Stimulated activated CD8-positive, alpha-beta memory T cell treated with anti-CD3 and anti-CD28 coated beads, Interleukin-7, amount 100 ng/mL, for 1 hour (primary cell): ENCODE measurements at places on chromosomes 11 and 22.

DNA sequence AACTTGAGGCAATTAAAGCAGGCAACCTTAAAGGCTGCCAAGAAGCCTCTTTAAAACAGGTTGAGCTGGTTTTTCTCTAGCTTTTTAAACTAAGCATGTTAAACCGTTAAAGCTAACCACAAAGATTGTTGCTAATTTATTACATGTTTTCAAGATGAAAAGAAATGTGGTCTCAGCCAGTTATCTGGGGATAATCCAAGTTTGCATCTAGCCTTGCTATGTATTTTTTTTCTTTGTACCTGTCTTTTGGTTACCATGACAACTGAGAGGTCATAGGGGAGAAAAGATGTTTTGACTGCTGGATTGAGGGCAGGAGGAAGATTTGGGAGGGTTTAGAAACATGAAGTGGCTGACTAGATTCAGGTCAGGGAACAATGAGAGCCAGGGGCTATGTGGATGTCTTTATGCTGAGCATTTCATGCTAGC, 19.2 kb upstream of the PGM2L1 start:
- DNase-seq = no peak

DNA sequence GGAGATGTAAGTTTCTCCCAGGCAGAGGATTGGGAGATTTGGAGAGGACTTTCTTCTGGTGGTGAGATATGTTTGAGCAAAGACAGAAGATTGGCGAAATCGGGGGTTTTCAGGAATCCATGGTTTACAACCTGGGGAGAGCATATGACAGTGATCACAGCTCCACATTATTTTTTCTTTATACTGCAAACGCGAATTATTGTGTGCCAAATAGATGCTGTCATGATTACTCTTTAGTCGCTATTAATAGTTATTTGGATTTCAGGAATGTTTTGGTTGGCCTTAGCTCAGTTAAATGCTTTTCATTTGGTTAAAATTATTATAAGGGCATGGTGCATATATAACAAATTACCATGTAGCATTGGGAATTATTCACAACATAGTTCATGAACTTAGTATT, 15.2 kb downstream of the ATXN10 start:
- DNase-seq = no peak

DNA sequence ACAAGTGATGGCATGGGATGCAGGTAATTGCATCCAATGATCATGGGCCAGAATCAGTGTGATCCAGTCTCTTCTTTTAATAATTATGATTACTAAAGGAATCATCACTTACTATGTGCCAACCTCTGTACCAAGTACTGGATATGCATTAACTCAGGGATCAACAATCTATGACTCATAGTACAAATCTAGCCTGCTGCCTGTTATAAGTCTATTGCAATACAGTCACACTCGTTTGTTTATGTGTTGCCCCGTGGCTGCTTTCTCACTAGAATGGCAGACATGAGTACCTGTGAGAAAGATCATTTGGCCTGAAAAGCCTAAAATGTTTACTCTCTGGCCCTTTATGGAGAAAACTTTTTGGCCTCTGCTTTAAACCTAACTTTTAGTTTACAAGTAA, 45.0 kb downstream of the OR6Q1 start:
- no peak for DNase-seq

DNA sequence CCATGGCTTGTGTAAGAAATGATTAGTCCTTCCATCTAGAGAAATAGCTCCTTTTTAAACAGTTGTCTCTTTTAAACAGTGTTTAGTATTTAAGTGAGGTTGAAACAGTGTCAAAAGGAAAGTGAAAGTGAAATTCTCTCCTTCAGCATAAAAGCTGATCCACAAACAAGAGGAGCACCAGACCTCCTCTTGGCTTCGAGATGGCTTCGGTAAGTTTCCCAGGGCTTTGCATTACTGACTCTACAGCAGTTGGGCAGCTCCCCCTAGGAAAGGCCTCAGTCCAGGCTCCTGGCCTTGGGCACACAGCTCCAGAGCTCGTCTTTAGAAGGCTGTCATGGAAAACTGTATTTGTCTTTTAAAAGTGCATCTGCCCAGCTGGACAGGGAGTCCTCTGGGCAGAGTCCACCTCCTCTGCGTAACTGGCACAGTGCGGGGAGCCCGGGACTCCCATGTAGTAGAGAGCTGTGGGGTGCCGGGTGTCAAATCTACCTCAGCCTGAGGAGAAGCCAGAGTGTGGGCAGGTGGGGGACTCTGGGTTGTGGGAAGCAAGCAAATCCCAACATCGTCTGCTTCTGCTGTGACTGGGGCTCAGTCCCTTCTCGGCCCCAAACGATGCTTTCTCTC, at the start of gene PLAAT4:
Gene PLAAT4 (plus strand): TSS at position 140 of the 624 bp plus-strand sequence. CDS start 61 bp downstream, at position 201.
- DNase-seq = no peak

GRCh38 chr22:29912141-29912540, 29.2 kb downstream of the MTMR3 start:
- DNase-seq = no peak

DNA sequence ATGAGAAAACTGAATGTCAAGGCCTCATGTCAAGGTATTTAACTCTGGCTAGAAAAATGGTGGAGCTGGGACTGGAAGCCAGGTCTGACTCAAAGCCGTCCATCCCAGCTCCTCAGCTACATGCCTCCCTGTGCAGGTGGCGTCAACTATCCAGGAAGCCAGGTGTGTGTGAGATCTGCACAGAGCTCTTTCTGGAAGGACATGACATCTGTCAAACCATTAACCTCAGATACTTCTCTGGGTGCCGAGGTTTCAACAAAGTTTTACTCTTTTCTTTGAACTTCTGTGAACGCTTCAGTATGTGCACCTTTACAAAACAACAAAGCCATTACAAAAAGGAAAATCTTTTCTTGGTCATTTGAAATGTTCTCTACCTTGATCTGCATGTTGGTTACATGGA, 7.0 kb upstream of the CASTOR1 start:
- DNase-seq = no peak

DNA sequence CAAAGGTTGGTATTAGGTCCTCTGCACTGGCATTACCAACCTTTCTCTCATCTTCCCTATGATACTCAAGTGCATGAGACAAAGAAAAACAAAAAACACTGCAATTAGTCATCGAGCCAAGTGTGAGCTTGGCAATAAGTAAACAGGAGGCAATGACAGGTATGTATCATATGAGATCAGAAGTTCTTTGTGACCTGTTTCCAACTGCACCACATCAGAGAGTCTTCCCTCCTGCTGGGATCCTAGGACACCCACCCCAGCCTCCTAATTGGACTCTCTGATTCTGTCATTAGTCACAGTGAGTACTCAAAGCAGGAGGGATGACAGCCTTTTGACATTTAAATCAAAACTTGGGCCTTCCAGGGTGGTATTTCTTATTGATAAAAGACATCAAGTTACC, 7.8 kb upstream of the JAML start:
- DNase-seq = no peak

- DNase-seq = no peak
Measured at GRCh38 chr11:46455834-46456233, 64.3 kb upstream of the CHRM4 start.

DNA sequence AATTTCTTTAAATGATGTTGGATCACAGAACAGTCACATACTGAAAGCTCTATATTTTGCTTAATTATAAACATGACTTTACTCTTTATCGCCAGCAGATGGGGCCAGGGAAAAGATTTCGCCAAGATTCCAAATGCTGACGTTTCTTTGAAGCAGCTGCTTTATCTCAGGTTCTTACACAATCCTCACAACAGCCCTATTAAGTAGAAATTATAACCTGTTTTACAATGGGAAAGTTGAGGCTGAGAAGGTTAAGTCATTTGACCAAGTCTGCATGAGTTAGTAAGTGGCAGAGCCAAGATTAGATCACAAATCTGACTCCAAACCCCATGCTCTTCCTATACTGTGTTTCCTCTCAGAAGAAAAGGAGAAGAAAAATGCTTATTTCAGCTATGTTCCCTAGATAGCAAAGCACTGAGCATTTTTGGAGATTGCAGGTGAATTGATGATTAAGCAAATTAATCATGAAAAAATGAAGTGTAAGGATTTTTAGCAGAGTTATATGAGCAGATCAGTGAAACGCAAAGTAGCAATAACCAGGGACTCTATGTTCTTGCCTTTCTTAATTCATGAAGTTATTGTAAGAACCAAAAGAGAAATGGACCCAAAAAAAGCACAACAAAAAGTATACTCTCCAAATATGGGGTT, 79.0 kb downstream of the AASDHPPT start:
- DNase-seq = no peak

- DNase-seq = no peak
Measured at GRCh38 chr11:126743628-126744027, 256.9 kb downstream of the KIRREL3 start.

GRCh38 chr22:26273011-26273675, 103.9 kb downstream of the SEZ6L start:
- no peak for DNase-seq

DNA sequence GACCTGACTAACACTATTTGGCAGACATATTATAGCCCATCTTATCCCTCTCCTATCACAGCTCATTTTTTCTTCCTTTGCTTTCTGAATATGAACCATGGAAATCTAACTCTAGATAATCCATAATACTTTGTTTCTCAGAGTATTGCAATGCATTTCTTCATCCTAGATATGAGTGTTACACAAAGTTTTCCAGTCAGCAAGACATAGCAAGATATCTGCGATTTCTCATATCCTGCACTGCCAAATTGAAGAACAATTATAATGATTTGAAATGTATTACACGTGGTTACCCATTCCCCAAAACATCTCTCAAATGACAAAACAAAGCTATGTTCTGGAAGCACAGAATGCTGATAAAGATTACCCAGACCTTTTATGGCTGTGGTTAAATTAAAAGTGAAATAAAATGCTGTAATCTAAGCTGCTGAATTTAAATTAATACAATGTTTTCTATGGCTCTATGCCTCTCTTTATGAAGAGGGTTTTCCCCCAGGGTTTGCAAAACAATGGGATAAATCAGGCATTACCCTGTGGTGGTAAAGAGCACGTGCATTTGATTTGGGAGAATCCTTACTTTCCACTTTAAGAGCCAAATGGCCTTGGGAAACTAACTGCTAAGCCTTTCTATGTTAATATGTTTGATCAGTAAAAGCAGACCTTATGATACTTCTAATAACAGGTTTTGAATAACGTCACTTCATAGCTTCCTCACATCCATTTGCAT, 1291.0 kb upstream of the CNTN5 start:
- no peak for DNase-seq

GRCh38 chr11:132064987-132065620, 694.7 kb downstream of the NTM start:
- no peak for DNase-seq

DNA sequence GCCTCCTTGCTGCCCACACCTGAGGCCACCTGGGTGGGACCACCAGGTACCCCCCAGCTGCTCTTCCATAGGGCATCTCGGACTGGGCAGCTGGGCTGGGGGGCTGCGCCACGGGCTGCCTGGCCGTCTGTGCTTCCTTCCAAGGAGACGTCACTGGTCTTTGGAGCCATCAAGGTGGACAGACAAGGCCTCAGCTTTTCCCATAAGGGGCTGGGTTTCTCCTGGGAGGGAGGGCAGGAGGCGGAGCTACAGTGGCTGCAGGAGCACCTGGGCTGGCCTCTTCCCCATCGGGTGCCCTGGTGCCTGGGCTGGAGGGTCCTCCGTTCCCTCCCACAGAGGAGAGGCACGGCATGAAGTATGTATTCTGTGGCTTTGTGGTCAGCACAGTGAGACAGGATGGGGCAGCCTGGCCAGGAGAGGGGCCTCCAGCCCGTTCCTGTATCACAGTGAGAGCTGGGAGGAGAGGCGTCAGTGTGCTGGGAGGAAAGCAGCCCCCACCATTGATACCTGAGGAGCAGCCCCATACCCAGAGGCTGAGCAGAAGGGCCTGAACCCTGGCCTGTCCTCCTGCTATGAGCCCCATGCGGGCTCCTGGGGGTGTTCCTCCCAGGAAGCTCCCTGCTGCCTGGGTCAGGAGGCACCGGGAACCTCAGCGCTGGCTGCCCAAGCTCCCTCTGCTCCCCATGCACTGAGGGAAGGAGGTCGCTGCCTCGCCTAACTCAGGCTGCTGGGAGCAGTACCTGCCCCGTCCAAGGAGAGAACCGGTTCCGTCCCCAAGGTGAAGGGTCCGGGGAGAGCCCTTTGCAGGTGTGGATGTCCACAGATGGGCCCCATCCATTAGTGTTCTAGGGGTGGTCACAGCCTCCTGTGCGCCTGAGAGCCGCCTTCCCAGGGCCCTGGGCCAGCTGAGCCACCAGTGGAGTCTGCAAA, 1075.0 kb downstream of the BRD1 start:
- DNase-seq = no peak

DNA sequence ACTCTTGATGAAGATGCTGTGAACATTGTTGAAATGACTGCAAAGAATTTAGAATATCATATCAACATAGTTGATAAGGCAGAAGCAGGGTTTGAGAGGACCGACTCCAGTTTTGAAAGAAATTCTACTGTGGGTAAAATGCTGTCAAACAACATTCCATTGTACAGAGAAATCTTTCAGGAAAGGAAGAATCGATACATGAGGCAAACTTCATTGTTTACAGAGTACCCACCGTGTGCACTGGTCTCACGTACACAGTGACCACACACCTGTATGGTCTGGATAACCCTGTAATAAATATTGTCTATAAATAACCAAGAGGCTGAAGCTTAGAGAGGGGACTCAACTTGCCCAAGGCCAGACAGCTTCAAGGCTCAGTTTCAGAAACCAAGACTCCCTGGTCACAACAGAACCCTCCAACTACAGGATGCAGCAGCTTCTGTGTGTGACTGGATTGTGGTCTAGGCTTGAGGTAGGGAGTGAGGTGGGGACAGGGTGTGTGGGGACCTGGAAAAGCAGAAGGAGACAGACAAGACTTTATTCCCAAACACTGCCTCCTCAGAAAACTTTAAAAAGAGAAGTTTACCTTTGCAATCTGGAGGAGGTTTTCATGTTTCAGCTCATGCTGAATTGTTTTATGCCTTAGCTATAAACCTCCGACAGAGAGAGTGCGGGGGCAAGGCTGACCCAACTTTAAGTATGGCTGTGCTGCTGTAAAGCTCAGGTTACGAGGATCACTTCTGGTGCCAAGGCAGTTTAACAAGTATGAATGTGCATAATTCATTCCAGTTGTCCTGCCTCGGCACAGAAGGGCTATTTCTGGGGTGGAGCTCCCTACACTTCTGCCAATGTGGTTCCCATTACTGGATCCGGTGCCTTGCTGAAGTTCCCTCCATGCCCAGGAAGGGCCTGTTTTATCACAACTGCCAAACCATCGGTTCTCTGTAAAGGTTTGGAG, 372.6 kb upstream of the NARS2 start:
- no peak for DNase-seq

DNA sequence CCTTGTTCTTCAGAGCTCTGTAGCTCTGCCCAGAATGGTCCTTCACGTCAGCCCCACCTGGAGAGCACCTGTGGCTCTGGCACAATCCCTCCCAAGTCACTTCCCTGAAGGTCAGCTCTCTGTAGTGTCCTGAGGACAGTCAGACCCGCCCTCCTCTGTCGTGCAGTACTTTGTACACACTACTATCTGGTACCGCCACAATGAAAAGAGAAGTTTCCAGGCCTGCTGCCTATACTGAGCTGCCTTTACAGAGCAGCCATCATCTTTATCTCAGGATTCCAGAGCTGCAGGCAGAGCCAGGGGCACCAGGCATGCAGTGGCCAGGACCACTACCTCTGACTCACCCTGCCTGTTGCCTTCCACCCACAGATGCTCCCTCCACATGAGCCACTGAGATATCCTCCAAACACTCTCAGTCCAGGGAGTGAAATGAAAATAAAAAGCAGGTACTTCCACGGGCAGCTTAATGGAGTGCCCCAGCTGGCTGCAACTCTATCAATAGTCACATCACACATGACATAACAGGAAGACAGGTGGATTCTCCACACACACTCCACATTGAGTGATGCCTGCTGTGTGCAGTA, 7.3 kb downstream of the PACSIN2 start:
- DNase-seq = no peak

- no peak for DNase-seq
Measured at GRCh38 chr22:41885116-41885515, 29.8 kb downstream of the SHISA8 start.
